ENCODE measurements at places on chromosomes 13 and 19. TPM values are rescaled to one million over a fixed set of nuclear protein-coding genes. Genes with fewer than 3 reads are reported as not detected.

GRCh38 chr13:46596466-46596865, 43.5 kb downstream of the LRCH1 start:
- no peak overlapping the region for H3K27ac ChIP-seq
- peaks cover 8% of the 10 kb centered on the region for H3K4me1 ChIP-seq
- no peak for DNase-seq
- H3K36me3 ChIP-seq = no peaks in the 10 kb centered on the region
- H3K27me3 ChIP-seq = no peaks in the 10 kb centered on the region

GRCh38 chr19:18434411-18435175, 3.3 kb downstream of the ISYNA1 start:
- H3K4me1 ChIP-seq = peaks cover 21% of the 10 kb centered on the region
- H3K4me3 ChIP-seq = no peak overlapping the region
- H3K27me3 ChIP-seq = no peaks in the 10 kb centered on the region
- peak overlapping the region; percentile 43 for H3K27ac ChIP-seq
- peak; percentile 57 for DNase-seq
- H3K36me3 ChIP-seq = no peaks in the 10 kb centered on the region

DNA sequence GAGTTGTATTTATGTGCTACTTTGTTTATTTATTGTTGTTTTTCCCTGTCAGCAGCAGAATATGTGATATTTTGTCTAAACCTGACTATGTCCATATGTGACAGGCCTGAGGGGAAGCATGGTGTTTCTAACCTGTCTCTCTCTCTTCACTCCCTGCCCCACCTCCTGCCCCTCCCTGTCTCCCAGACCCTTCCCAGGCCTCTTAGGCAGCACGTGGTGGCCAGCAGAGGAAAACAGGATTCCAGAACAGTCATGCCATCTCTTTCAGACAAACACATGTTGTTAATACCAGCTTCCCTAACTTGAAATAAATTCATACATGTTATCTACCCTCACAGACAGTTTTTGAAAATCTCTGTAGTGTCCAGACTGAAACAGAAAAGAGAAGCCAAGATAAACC, 31.0 kb upstream of the ATP11A start:
- no peak for DNase-seq
- H3K27me3 ChIP-seq = no peaks in the 10 kb centered on the region
- H3K4me1 ChIP-seq = no peaks in the 10 kb centered on the region
- no peak overlapping the region for H3K4me3 ChIP-seq

GRCh38 chr13:58324161-58324560, 692.6 kb downstream of the PCDH17 start:
- no peaks in the 10 kb centered on the region for H3K36me3 ChIP-seq
- H3K4me3 ChIP-seq = no peak overlapping the region

Gene DIAPH3
- not detected for total RNA-seq

Gene CYP4F8
- total RNA-seq = not detected

Gene ZNF709
- total RNA-seq = 6.9 TPM

GRCh38 chr19:47023448-47023794, 3.8 kb downstream of the NPAS1 start:
- peaks cover 14% of the 10 kb centered on the region for H3K27me3 ChIP-seq
- H3K4me3 ChIP-seq = no peak overlapping the region
- H3K27ac ChIP-seq = no peak overlapping the region

Gene SH2D3A
- 0.40 TPM for total RNA-seq

- H3K4me3 ChIP-seq = no peak overlapping the region
- no peak for DNase-seq
- no peaks in the 10 kb centered on the region for H3K36me3 ChIP-seq
- H3K4me1 ChIP-seq = no peaks in the 10 kb centered on the region
- H3K27ac ChIP-seq = no peak overlapping the region
- H3K27me3 ChIP-seq = no peaks in the 10 kb centered on the region
Measured at GRCh38 chr19:15874821-15875474, 22.9 kb downstream of the CYP4F2 start.

GRCh38 chr19:47239610-47240296, 8.8 kb upstream of the BBC3 start:
- H3K27ac ChIP-seq = no peak overlapping the region
- peak overlapping the region; percentile 18 for H3K4me3 ChIP-seq
- H3K4me1 ChIP-seq = peaks cover 6% of the 10 kb centered on the region

DNA sequence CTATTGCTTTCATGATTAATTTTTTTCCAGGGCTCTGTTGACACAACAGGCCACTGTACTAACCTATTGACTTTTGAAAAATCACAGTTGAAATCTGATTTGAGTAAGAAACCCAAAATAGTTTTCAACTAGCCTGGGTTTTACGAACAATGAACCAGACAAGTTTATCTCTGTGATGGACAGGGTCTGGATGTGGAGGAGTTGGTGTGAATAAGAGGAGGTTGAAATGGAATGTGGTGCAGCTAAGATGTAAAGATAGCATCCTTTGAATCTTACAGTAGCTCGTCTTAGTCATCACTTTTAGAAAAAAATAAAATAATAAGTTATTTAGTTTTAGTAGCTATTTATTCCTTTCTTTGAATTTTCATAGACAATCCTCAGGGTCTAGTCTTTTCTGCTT, 8.3 kb upstream of the OXGR1 start:
- no peak for DNase-seq
- H3K4me3 ChIP-seq = no peak overlapping the region
- H3K4me1 ChIP-seq = no peaks in the 10 kb centered on the region
- H3K27me3 ChIP-seq = no peaks in the 10 kb centered on the region
- no peaks in the 10 kb centered on the region for H3K36me3 ChIP-seq
- H3K27ac ChIP-seq = no peak overlapping the region

Gene ALG5
- 22.9 TPM for total RNA-seq

- no peak overlapping the region for H3K27ac ChIP-seq
- DNase-seq = no peak
- peaks cover 4% of the 10 kb centered on the region for H3K4me1 ChIP-seq
- no peaks in the 10 kb centered on the region for H3K27me3 ChIP-seq
- no peak overlapping the region for H3K4me3 ChIP-seq
Measured at GRCh38 chr13:29887686-29888085, 37.3 kb upstream of the UBL3 start.

GRCh38 chr13:41098761-41099160, 33.8 kb downstream of the KBTBD6 start:
- DNase-seq = no peak
- no peaks in the 10 kb centered on the region for H3K27me3 ChIP-seq
- no peak overlapping the region for H3K27ac ChIP-seq
- H3K36me3 ChIP-seq = no peaks in the 10 kb centered on the region
- H3K4me1 ChIP-seq = no peaks in the 10 kb centered on the region
- H3K4me3 ChIP-seq = no peak overlapping the region

GRCh38 chr13:53142306-53142705, 113.7 kb downstream of the OLFM4 start:
- no peak overlapping the region for H3K27ac ChIP-seq
- H3K4me3 ChIP-seq = no peak overlapping the region
- DNase-seq = no peak
- no peaks in the 10 kb centered on the region for H3K36me3 ChIP-seq

GRCh38 chr19:11364935-11365334, 9.5 kb upstream of the SWSAP1 start:
- no peak overlapping the region for H3K4me3 ChIP-seq
- H3K4me1 ChIP-seq = no peaks in the 10 kb centered on the region
- no peaks in the 10 kb centered on the region for H3K36me3 ChIP-seq
- H3K27me3 ChIP-seq = no peaks in the 10 kb centered on the region
- no peak for DNase-seq

GRCh38 chr19:2487842-2488241, 11.9 kb downstream of the GADD45B start:
- no peak for DNase-seq
- H3K36me3 ChIP-seq = no peaks in the 10 kb centered on the region
- H3K4me1 ChIP-seq = peaks cover 9% of the 10 kb centered on the region
- no peaks in the 10 kb centered on the region for H3K27me3 ChIP-seq

DNA sequence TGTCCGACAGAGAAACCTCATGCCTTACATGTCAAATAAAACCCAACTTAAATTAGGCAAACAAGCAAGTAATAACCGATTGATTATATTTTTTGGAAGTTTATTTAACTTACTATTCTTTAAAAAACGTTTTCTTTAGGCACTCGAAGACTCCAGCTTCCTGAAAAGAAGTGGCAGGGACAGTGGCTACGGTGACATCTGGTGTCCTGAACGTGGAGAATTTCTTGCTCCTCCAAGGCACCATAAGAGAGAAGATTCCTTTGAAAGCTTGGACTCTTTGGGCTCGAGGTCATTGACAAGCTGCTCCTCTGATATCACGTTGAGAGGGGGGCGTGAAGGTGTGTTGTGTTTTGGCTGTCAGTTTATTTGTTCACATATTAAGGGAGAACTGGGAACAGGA, 164.4 kb downstream of the LMO7 start:
- no peak overlapping the region for H3K27ac ChIP-seq
- peaks cover 2% of the 10 kb centered on the region for H3K27me3 ChIP-seq
- H3K36me3 ChIP-seq = no peaks in the 10 kb centered on the region
- H3K4me1 ChIP-seq = no peaks in the 10 kb centered on the region
- DNase-seq = no peak

GRCh38 chr19:1109032-1109551, 5.3 kb downstream of the GPX4 start:
- H3K4me3 ChIP-seq = no peak overlapping the region
- no peaks in the 10 kb centered on the region for H3K27me3 ChIP-seq
- H3K27ac ChIP-seq = peak overlapping the region; percentile 6
- DNase-seq = no peak
- H3K4me1 ChIP-seq = peaks cover 23% of the 10 kb centered on the region
- H3K36me3 ChIP-seq = no peaks in the 10 kb centered on the region

Gene HSPB6
- total RNA-seq = 198 TPM

Gene SPACA4
- total RNA-seq = not detected

Gene ZNF571
- total RNA-seq = 9.4 TPM

- no peaks in the 10 kb centered on the region for H3K27me3 ChIP-seq
- H3K36me3 ChIP-seq = no peaks in the 10 kb centered on the region
- peak overlapping the region; percentile 57 for H3K4me3 ChIP-seq
- DNase-seq = no peak
Measured at GRCh38 chr19:1591421-1592023, 1.1 kb downstream of the MBD3 start.

DNA sequence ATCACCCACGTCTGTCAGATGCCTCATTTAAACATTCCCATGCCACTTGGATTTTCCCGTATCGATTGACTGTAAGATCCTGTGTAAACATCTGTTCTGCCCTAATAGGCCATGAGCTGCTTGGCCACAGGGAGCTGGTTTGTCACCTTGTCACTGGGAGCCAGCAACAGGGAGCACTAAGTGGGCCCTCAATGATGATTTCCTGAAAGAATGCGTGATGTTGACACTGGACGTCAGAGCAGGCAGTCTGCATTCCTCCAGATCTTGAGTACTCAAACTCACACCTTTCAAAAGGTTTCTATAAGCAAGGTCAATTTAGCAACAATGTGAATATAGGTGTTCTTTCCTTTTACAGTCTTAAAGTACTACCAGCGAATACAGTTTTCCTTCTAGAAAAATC, 78.8 kb downstream of the TUBGCP3 start:
- no peak overlapping the region for H3K4me3 ChIP-seq
- no peaks in the 10 kb centered on the region for H3K4me1 ChIP-seq
- no peak for DNase-seq

- H3K27me3 ChIP-seq = no peaks in the 10 kb centered on the region
- peak overlapping the region; percentile 55 for H3K27ac ChIP-seq
- no peak for DNase-seq
- peaks cover 5% of the 10 kb centered on the region for H3K4me1 ChIP-seq
Measured at GRCh38 chr19:12938779-12939601, 581 bp downstream of the CALR start.

- H3K27me3 ChIP-seq = no peaks in the 10 kb centered on the region
- H3K4me1 ChIP-seq = no peaks in the 10 kb centered on the region
- no peaks in the 10 kb centered on the region for H3K36me3 ChIP-seq
- no peak overlapping the region for H3K4me3 ChIP-seq
- H3K27ac ChIP-seq = no peak overlapping the region
- DNase-seq = no peak
Measured at GRCh38 chr13:82070416-82070815, 1729.5 kb upstream of the SPRY2 start.

DNA sequence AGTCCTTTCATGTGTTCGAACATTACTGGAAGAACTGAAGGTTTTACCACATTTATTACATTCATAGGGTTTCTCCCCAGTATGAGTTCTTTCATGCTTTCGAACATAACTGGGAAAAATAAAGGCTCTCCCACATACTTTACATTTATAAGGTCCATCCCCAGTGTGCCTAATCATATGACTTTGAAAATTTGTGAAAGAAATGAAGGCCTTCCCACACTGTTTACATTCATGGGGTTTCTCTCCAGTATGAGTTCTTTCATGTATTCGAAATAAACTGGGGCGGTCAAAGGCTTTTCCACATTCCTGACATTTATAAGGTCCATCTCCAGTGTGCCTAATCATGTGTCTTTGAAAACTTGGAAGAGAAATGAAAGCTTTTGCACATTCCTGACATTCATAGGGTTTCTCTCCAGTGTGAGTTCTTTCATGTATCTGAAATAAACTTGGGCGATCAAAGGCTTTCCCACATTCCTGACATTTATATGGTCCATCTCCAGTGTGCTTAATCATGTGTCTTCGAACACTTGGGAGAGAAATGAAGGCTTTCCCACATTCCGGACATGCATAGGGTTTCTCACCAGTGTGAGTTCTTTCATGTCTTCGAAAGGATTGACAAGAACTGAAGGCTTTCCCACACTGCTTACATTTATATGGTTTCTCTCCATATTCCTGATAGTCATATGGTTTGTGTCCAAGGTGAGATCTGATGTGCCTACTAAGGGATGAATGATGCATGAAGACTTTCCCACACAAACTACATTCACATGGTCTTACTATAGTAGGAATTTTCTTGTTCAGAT, 24.0 kb downstream of the ZNF564 start:
- no peaks in the 10 kb centered on the region for H3K27me3 ChIP-seq
- H3K4me3 ChIP-seq = no peak overlapping the region
- DNase-seq = no peak

GRCh38 chr13:33997574-33997973, 179.6 kb downstream of the RFC3 start:
- H3K4me1 ChIP-seq = peaks cover 4% of the 10 kb centered on the region
- no peak overlapping the region for H3K4me3 ChIP-seq
- H3K36me3 ChIP-seq = no peaks in the 10 kb centered on the region
- no peaks in the 10 kb centered on the region for H3K27me3 ChIP-seq
- DNase-seq = no peak

DNA sequence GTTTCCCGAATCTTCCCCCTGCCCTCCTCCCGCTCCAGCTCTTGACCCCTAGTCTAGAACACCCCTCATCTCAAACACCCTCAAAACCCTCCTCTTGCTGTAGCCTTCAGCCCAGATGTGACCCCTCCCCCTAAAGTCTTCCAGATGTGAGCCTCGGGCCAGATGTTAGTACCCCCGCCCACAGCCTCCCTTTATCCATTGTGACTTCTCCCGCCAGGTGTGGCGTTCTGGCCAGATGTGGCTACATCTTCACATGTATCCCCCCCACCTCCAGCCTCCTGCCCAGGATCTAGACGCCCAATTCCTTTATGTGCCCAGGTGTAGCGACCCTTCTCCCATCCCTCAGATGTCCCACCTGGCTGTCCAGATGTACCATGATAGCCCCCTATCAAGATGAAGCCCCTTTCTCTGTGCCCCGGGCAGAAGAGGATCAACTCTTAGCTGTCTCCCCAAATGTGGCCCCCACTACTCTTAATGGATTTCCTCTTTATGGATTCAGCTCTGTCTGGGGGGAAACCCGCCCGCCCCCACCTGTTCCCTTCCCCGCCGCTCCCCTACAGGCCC, 517 bp upstream of the LTBP4 start:
- H3K27ac ChIP-seq = peak overlapping the region; percentile 59
- no peaks in the 10 kb centered on the region for H3K27me3 ChIP-seq
- DNase-seq = peak; percentile 61
- no peaks in the 10 kb centered on the region for H3K36me3 ChIP-seq
- peak overlapping the region; percentile 60 for H3K4me3 ChIP-seq

GRCh38 chr13:46899801-46900200, 2.9 kb upstream of the HTR2A start:
- H3K27me3 ChIP-seq = no peaks in the 10 kb centered on the region
- no peak overlapping the region for H3K4me3 ChIP-seq
- no peaks in the 10 kb centered on the region for H3K36me3 ChIP-seq
- H3K4me1 ChIP-seq = no peaks in the 10 kb centered on the region
- H3K27ac ChIP-seq = no peak overlapping the region

Gene SLITRK5
- total RNA-seq = 0.50 TPM
